Stimulated activated CD8-positive, alpha-beta memory T cell treated with anti-CD3 and anti-CD28 coated beads, Interleukin-2, amount 100 ng/mL, for 1 hour (primary cell): ENCODE measurements at places on chromosomes 5 and 9.

- no peak for DNase-seq
Observed at GRCh38 chr9:71985297-71985911, 74.0 kb downstream of the C9orf85 start.

- no peak for DNase-seq
Observed at GRCh38 chr5:50846261-50846660, 179.8 kb downstream of the PARP8 start.

DNA sequence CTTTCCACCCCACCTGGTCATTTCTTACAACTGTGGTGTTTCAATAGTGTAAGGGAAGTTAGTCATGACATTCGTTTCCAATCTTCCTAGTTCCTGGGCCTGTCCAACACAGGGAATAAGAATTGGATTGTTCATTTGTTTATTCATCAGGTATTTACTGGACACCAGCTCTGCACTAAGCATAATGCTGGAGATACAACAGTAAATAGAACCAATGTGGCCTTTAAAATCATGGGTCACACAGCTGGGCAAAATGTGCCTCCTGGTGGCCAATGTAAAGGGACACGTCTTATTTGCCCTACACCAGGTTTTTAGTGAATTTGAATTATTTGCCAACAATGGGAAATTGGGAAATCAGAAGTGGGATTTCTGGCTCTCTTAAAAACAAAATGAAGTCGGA is 10.4 kb downstream of the ABLIM3 start:
- no peak for DNase-seq

- no peak for DNase-seq
Observed at GRCh38 chr9:27365707-27366376, 68.9 kb upstream of the EQTN start.

GRCh38 chr9:5493679-5494511 is 16.4 kb upstream of the PDCD1LG2 start:
- DNase-seq, result no peak

DNA sequence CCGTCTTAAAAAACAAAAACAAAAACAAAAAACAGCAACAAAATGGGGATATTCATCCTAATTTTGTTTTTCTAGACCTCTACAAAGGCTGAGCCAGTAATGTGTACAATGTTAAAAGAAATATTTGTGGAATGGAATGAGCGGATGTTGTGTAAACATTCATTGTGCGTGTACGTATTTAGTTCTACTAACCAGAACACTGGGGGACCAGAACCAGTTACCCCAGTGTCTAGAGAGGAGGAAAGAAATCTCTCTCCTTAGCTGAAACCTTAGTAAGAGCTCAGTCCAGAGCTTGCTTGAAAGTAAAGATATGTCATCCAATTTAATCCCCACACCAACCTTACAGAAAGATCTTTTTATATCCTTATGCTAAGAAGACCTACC is 106.7 kb upstream of the CPEB4 start:
- DNase-seq, result no peak

DNA sequence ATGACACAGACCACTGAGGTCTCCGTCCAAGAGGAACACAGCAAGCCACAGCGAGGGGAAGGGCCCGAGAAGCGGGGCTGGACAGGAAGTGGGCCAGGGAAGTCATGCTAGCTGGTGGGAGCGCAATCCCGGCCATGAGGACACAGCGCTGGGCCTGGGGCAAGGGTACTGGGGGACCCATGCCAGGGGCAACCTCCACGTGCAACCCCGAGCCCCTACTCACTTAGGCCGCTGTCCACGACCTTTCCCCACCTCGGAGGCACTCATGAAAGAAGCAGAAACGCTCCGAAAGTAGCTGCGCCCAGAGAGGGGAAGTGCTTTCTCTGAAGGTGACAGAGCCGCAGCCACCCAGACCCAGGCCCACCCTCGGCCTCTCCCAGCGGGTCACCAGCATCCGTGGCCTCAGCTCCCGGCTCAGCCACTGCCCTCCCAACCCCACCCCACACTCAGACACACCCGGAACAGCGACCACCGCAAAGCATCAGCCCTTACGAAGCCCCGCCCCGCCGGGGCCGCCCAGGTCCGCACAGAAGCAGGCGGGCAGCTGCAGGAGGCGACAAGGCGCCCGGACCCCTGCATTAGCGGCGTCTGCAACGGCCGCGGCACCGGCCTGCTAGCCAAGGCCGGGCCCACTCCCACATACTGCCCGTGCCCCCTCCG is 782 bp downstream of the BICD2 start:
- DNase-seq, result peak; percentile 12

DNA sequence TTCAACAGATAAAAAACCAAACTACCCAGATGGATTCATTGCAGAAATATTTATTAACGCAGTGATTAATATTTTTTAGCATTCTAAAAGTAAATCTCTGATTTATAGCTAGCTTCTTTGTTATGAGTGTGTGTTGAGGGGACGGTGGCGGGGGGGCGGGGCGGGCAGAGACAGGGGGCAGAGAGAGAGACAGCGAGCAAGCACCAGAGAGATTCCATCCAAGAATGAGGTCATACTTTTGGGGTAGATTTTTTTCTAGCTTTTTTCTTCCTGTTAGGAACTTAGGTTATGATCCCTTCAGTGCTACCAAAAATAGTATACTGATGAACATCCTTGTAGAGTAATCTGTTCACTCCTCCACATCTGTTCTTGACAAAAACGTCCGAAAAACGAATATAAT is 500 bp upstream of the ZNF883 start:
- no peak for DNase-seq

DNA sequence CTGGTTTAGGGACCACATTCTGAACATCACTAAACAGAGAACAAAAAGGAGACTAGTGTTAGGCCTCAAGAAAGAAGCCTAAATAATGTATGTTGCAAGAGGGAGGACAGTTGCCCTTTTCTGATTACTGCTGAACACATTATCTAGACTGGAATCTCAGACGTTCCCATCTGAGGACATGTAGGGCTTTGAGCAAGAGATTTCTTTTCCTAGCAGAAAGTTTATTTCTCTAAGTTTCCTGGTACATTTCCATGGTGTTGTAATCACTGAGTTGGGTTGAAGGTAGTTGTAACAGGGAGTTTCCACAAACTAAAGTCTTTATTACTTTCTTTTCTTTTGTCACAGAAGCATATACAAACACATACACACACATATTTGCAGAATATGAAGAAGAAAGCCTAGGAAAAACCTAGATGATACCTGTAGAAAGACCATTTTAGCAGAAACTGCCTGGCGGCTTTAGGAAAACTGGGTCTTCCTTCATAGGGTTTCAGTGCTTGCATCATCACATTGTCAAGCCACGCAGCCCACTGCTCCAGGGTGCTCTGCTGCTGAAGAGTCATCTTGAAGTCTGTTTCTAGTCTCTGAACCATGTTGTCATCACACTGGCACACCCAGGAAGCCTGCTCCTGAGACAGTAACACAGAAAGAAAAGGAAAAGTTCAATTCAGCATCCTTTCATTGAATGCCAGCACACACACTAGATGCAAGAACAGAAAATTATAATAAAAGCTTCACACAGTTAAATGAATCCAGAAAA is 269.1 kb downstream of the RFX3 start:
- no peak for DNase-seq

DNA sequence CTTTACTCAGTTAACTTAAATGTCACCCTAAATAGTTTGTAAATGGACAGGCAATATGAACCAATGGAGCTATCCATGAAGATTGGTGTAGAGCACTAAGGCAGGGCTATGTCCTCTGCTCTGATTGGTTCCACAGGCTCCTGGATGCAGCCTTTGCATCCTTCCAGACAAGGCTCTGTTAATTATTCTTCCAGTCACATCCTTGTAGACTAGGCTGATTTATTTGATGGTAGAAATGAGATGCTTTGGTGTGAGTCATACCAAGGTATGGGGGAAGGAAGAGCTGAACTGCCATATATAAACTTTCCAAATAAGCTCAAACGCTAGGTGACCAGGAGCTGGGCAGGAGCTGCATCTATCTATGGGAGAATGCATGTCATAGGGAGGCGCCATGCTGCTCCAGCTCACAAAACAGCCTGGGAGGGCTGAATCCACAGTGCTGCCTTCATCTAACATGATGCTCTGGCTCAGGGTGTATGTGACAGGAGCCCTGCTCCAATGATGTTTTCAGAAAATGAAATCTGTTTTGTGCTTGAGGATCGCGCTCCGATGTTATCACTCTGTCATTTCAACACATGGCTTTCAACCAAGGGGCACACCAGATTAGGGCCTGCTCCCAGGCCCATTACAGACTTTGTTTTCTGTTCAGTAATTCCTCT is 818.0 kb upstream of the ZNF608 start:
- DNase-seq, result no peak

DNA sequence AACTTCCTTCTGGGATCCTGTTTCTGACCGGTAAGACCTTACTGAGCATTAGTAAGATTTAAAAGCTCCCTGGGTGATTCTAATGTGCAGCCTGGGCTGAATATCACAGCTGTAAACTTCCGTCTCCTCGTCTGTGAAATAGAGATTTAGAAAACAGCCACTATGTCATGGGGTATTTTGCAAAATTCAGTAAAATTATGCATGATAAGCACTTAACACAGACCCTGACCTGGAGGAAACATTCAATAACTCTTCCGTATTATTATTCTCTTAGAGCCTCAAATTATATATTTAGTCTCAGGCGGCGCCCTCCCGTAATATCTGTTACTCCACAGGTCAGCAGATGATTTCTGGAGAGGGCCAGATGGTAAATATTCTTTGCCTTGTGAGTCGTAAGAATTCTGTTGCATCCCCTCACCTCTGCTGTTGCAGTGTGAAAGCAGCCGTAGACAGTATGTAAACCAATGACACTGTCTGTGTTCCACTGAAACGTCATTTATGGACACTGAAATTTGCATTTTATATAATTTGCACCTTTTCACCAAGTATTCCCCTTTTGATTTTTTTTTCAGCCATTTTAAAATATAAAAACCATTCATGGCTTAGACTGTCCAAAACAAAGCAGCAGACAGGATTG is 39.2 kb upstream of the RARS1 start:
- DNase-seq, result no peak

- no peak for DNase-seq
Observed at GRCh38 chr5:140381972-140382371, 19.7 kb upstream of the ANKHD1 start.

GRCh38 chr5:163478126-163478981 is 17.9 kb downstream of the HMMR start:
- DNase-seq, result no peak
